ENCODE measurements at places on chromosomes 4 and X. TPM values are rescaled to one million over a fixed set of nuclear protein-coding genes. Genes with fewer than 3 reads are reported as not detected.

GRCh38 chr4:113725963-113726362 lies 35.6 kb downstream of the CAMK2D start:
- no peak for DNase-seq

DNA sequence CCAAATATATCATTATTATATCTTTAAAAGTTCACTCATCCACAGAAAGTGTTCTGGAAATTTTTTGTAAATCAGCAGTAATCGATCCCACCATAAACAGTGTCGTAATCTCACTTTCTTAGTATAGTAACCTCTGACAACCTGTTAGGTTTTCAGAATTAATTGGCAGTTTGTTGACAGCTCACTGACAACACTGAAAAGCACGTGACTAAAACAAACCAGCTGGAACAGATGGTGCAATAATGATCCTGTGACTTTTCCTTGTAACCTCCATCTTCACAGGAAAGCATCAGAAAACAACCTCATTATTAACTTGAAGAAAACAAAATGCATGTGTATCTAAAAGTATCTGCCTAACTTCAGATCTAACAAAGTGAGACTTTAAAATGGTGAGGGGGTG lies 48.5 kb downstream of the FSTL5 start:
- no peak for DNase-seq

GRCh38 chr4:4408576-4409335 lies 21.9 kb downstream of the NSG1 start:
- DNase-seq, result no peak

- DNase-seq, result no peak
Observed at GRCh38 chrX:5575407-5575806, 653.3 kb downstream of the NLGN4X start.

DNA sequence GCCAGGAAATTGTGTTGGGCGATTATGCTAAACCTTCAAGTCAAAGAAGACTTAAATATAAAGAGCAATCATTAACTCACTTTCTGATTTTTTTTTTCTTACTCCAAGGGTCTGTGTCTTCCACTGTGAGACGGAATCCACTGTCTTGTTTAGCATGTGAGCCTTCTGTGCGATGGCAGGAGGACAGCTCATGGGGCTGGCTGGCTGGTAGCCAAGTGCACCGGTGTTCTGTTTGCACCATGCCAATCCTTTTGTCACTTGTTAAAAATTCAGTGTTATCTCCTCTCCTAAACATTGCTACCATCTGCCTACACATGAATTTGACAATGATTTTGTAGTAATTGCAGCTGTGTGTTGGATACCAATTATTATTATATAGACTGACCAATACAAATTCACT lies 1056.3 kb upstream of the IGFBP7 start:
- no peak for DNase-seq

- no peak for DNase-seq
Observed at GRCh38 chr4:100285121-100285520, 94.9 kb upstream of the DDIT4L start.

- no peak for DNase-seq
Observed at GRCh38 chr4:114783215-114783595, 184.6 kb downstream of the UGT8 start.

- peak; percentile 74 for DNase-seq
Observed at GRCh38 chr4:174214101-174214878, 69.2 kb downstream of the FBXO8 start.

GRCh38 chrX:107355533-107355932 lies 93.9 kb upstream of the FRMPD3 start:
- DNase-seq, result no peak

GRCh38 chr4:127630152-127630551 lies 2.6 kb upstream of the INTU start:
- no peak for DNase-seq

- DNase-seq, result no peak
Observed at GRCh38 chr4:76620723-76621468, 185.9 kb downstream of the SHROOM3 start.

DNA sequence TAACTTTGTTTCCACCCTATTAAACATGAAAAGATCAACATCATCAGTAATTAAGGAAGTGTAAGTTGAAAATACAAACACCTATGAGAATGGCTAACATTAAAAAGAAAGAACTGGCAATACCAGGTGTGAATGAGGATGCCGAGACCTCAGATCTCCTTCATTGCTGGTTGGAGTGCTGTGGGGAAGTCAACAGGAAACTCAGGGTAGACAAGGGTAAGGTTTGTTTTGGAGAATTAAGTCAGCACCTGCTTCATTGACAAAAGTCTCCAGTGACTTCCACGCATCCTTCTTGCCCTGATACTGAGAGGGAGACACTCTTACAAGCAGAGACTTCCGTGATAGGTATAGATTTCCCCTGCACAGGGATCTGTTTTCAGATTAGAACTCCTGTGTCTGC lies 106.1 kb downstream of the IRF2 start:
- DNase-seq, result no peak

DNA sequence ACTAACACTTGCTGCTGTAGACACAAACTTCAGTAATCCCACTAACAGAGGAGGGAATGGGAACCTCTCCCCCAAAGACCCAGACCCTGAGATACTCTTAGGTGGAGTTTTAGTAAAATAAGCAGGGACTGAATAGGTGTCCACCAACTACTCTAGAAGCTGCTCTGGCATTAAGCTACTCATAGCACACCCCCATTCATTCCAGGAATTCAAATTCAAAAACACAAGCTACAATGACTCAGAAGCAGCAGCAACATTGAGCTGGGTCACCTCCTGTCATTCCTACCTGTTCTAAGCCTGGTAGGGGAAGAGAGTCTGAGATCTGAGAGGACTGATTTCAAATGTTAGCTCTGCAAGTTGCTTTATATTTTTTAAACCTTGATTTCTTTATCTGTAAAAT lies 135.4 kb upstream of the FRMPD4 start:
- DNase-seq, result no peak

DNA sequence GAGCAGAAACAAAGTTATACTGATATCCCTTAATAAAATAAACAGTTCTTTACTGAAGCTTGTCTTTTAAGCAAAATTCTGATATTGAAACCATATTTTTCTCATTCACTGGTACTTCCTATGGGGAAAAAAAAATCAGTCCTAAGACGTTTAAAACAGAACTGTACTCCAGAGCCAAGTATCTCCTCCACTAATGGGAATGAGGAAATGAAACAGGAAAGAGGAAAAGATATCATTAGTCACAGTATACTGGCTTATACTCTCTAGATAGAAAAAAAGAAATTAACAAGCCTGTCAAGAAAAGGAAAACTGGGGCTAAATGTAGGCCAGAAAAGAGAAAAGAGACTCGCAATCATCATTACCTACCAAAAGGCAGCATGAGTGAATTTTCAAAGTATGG lies 252.7 kb downstream of the CENPC start:
- DNase-seq, result no peak

DNA sequence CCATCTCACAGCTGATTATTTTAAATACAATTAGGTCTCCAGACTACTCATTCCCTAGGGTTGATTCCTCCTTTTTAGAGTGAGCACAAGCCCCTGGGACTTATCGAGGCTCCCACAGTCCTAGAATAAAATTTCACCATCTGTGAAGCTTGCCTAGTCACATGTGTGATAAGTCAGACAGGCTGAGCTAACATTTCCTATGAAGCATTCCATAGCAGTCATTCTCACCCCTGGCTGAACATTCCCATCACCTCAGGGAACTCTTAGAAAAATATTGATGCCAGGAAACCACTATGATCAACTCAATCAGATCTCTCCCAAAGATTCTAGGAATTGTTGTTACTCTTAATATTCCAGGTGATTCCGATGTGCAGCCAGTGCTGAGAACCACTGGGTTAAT lies 37.7 kb downstream of the ARHGEF9 start:
- no peak for DNase-seq

DNA sequence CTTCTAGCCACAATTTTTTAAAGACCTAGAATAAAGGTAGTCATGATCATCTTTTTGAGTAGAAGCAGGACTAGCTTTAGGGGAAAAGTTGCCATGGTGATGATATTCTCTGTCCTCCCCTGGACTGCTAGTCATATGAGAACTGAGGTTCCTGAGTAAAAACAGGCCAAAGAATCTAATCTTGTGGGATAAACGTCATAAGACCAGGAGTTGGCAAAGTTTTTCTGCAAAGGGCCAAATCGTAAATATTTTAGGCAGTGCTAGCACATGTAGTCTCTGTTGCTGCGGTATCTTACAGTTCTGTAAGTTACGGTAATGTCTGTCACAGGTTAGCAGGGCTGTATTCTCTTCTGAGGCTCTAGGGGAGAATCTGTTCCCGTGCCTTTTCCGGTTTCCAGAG lies 3.4 kb downstream of the PRPS2 start:
- no peak for DNase-seq

DNA sequence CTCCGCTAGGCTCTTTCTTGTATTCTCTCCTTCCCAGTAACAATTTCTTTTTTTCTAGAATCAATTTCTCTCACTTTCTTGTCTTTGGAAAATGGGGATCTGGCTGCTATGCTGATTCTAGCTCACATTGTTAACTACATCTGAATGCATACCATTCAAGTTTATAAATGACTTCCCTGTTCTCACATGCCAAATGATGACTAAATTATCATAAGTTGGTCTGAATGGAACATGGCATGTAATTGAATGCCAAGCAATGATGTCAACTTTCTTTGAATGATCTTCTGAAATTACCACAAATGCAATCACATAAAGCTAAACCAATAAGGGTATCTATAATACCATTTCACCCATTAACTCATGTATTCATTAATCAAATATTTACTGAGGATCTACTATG lies 2.7 kb upstream of the ITM2A start:
- no peak for DNase-seq

- no peak for DNase-seq
Observed at GRCh38 chr4:39410415-39410814, 3.7 kb downstream of the KLB start.

- no peak for DNase-seq
Observed at GRCh38 chr4:151887816-151888180, 127.0 kb upstream of the GATB start.

GRCh38 chr4:183443655-183444213 lies 702 bp upstream of the CDKN2AIP start:
- no peak for DNase-seq

- DNase-seq, result no peak
Observed at GRCh38 chrX:116009861-116010710, 160.5 kb upstream of the AGTR2 start.

GRCh38 chr4:129344058-129344457 lies 248.1 kb downstream of the C4orf33 start:
- DNase-seq, result no peak

DNA sequence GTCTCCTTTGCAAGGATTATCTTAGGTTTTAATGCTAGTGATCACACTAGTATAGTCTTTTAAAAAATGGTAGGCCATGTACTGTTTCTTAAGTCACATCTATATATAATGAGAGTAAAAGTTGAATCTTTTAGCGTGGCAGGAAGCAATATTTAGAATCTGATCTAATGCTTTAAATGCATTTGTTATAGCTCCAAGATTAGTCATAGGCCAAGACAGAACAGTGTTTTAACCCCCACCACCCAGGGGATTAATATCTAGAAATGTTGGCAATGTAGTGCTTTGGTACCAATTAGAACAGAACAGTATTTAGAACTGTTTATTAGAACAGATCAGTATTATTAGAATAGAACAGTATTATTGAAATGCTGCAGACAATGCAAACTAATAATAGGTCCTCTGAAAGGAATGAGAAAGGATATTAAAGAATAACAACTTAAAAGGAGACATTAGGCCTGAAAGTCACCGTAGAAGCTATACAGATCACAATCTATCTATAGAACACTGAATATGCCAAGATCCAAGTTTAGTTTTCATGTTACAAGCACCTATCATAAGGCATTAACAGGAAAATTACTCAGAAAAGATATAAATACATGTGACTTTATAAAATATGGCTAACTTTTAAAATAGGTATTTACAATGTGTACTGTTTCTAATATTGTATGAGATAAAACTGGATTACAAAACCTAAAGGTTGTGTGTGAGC lies 146.2 kb downstream of the NPNT start:
- no peak for DNase-seq

DNA sequence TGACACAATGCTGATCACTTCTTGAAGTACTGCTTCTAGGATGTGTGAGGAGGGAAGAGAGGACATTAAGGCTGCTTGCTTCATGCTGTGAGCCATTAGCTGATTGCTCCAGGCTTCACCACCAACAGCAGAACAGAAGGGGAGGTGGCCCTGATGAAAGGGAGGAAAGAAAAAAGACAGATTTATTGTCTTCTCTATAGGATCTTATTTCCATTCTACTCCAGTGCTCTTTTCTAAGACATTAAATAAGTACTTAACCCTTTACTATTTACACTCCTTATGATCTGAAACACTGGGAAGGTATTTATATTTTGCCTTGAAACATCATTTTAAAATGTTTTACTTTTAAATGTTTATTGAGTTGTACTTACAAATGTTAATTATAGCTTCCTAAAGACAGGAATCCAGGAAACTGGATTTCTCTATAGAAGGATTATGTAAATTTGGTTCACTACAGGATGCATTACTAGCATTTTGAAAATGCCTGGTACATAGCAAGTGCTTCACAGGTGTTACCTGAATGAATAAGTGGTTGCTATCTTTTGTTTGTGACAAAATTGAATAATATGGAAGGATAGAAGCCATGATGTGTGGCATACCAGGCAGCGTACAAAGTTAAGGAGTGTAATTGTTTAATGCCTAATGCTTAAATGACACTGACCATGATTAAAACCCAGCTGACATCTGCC lies 680.9 kb upstream of the ATOH1 start:
- no peak for DNase-seq

SH3RF1 gene
- total RNA-seq, result 15.6 TPM

TAF9B gene
- total RNA-seq, result 19.6 TPM

RTL3 gene
- 0.24 TPM for total RNA-seq

FRAS1 gene
- total RNA-seq, result 4.2 TPM

USP9X gene
- total RNA-seq, result 80.9 TPM

HS6ST2 gene
- 0.24 TPM for total RNA-seq

PRRG3 gene
- 1.1 TPM for total RNA-seq

LRBA gene
- total RNA-seq, result 22.7 TPM

ATG4A gene
- total RNA-seq, result 19.2 TPM

HSD17B11 gene
- total RNA-seq, result 11.0 TPM

FAM9B gene
- not detected for total RNA-seq

ZBTB49 gene
- total RNA-seq, result 7.7 TPM

CASP3 gene
- 21.7 TPM for total RNA-seq

Data from cardiac septum (tissue), 1 donor.